Nucleus accumbens (tissue), 56 donors: ENCODE measurements at places on chromosomes 2 and 18.

DNA sequence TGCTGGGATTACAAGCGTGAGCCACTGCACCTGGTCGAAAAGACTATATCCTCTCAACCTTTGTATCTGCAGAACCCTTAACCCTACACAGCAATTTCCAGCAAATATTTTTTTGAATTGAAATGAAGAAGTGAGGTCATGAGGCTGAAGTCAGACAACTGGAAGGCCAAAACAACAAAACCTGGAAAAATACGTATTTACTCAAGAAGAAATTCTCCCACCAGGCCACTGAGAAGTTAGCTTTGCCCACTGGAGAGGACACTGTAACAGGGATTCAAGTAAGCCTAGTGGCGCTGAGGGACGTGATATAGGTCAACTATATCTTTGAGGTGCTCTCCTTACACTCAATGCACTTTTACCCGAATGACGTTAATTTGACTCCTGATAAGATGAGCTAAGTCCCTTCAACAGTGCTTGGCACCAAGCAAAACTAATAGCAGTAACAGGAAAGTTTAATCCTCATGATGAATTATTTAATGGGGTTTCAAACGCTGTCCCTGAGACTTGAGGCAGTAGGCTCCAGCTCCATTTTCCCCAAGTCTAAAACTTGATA is 1.9 kb downstream of the HDLBP start:
- DNase-seq, result no peak

DNA sequence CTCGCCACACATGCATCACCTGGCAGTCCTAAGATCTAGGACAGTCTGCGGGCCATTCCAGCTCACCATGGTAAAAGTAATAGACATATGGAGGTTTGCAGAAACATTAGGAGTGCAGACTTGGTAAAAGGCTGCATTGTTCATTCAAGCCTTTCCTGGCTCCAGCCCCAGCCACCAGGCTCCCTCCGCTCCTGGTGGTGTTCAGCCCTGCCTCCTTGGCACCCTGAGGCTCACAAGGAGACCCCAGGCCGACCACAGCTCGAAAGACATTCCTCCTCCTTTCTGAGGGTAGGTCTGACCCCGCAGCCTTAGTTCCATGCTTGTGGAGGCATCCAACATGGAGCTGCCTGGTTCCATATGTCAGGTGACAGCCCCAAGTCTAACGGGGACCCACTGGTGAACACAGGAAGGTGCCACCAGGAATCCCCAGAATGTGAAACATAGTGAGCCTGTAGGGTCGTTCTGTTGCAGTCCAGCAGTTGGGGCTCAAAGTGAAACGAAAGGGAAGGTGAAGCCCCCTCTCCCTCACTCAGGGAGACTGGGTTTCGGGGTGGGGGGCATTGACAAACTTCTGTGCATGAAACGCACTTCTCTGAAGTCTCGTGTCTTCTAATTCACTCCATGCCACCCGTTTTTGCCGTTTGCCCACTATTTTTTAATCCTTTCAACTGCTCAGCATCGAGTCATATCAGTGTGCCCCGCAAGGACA is 5.0 kb upstream of the SP100 start:
- no peak for DNase-seq

DNA sequence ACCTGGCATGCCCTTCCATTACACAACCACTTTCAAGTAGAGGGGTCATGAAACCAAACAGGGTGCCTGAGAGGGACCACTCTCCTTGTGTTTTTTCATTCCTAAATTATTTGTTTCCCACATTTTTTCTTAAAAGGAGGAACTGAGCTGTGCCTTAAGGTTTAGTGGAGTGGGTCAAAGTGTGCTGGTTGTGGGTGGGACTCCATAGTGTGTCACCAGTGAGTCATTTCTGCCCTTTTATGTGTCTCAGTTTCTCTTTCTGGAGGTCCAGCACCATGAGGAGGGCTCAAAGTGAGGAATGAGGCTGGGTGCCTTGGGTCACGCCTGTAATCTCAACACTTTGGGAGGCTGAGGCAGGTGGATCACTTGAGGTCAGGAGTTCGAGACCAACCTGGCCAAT is 37.8 kb downstream of the COMMD1 start:
- no peak for DNase-seq

DNA sequence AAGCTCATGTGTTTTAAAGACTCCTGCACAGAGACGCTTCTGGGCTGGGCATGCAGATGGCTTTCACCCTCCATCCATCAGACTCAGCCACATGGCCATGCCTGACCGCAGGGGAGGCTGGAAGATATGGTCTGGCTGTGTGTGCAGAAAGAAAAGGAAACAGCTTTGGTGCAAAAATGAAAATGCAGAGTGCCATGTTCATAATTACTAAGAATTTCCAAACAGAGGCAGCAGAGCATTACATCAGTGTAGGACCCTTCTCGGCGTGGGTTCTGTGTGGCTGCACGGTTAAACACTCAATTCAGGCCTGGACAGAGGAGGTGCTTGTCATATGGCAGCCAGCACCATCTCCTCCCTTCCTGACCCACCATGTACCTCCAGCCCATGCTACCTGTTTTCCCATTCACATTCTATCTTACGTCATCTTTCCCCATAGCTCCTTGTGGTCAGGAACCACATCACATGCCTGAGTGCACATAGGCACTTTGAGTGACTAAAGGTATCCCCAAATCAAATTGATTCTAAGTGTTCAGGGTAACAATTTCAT is 200.3 kb upstream of the ID2 start:
- no peak for DNase-seq

GRCh38 chr2:623130-623922 is 53.9 kb downstream of the TMEM18 start:
- no peak for DNase-seq

GRCh38 chr2:45910473-45911060 is 259.1 kb downstream of the PRKCE start:
- no peak for DNase-seq
